Vagina (tissue), 2 donors: ENCODE measurements at places on chromosomes 5 and 9. TPM values are rescaled to one million over a fixed set of nuclear protein-coding genes. Genes with fewer than 3 reads are reported as not detected.

GALNT12 gene
- 5.4 TPM for total RNA-seq

NKD2 gene
- 2.0 TPM for total RNA-seq

ST8SIA4 gene
- total RNA-seq: 4.2 TPM

SPATA31A1 gene
- not detected for total RNA-seq

FABP6 gene
- 2.9 TPM for total RNA-seq

ANKRD31 gene
- total RNA-seq: 1.2 TPM

MLANA gene
- total RNA-seq: not detected

PRRX2 gene
- 43.7 TPM for total RNA-seq

SCGB3A1 gene
- not detected for total RNA-seq

ADCY2 gene
- total RNA-seq: 18.4 TPM

GHR gene
- 16.7 TPM for total RNA-seq

NCS1 gene
- 20.4 TPM for total RNA-seq

FAM153A gene
- total RNA-seq: 4.2 TPM

C5orf58 gene
- not detected for total RNA-seq

FGF10 gene
- total RNA-seq: 41.3 TPM

C9orf153 gene
- total RNA-seq: not detected

CCIN gene
- total RNA-seq: not detected

C9 gene
- total RNA-seq: not detected

NR2F1-AS1 gene
- total RNA-seq: 22.3 TPM

MAP3K1 gene
- total RNA-seq: 33.1 TPM

SARDH gene
- 2.0 TPM for total RNA-seq

CYSRT1 gene
- total RNA-seq: 24.3 TPM

AGXT2 gene
- total RNA-seq: not detected

SMIM33 gene
- not detected for total RNA-seq

HINT1 gene
- 161 TPM for total RNA-seq

SEMA5A gene
- 9.3 TPM for total RNA-seq

KIF24 gene
- 0.49 TPM for total RNA-seq

FRMD3 gene
- total RNA-seq: 13.8 TPM

PCDHA9 gene
- 0.25 TPM for total RNA-seq

CARTPT gene
- not detected for total RNA-seq

OR1J2 gene
- not detected for total RNA-seq

C8G gene
- not detected for total RNA-seq

LECT2 gene
- total RNA-seq: not detected

PNPLA7 gene
- 16.2 TPM for total RNA-seq

HTR1A gene
- not detected for total RNA-seq

PIP5KL1 gene
- 10.3 TPM for total RNA-seq

HDHD3 gene
- total RNA-seq: 31.7 TPM

ZBTB34 gene
- 8.6 TPM for total RNA-seq

MAP1B gene
- 386 TPM for total RNA-seq

EIF4E1B gene
- total RNA-seq: not detected

FGFR4 gene
- 12.0 TPM for total RNA-seq

PFN3 gene
- total RNA-seq: not detected

TSSK1B gene
- total RNA-seq: 1.2 TPM

HMCN2 gene
- total RNA-seq: 5.2 TPM

ABO gene
- 17.2 TPM for total RNA-seq

RANBP3L gene
- 3.2 TPM for total RNA-seq

PCDHA12 gene
- 0.25 TPM for total RNA-seq

SYK gene
- 12.0 TPM for total RNA-seq

GKAP1 gene
- total RNA-seq: 4.4 TPM

HDAC3 gene
- total RNA-seq: 44.7 TPM

WDR31 gene
- total RNA-seq: 2.0 TPM

OMD gene
- total RNA-seq: 10.3 TPM

ARL10 gene
- 9.8 TPM for total RNA-seq

EDIL3 gene
- 15.2 TPM for total RNA-seq
